ENCODE measurements at places on chromosomes 16 and 17.

DNA sequence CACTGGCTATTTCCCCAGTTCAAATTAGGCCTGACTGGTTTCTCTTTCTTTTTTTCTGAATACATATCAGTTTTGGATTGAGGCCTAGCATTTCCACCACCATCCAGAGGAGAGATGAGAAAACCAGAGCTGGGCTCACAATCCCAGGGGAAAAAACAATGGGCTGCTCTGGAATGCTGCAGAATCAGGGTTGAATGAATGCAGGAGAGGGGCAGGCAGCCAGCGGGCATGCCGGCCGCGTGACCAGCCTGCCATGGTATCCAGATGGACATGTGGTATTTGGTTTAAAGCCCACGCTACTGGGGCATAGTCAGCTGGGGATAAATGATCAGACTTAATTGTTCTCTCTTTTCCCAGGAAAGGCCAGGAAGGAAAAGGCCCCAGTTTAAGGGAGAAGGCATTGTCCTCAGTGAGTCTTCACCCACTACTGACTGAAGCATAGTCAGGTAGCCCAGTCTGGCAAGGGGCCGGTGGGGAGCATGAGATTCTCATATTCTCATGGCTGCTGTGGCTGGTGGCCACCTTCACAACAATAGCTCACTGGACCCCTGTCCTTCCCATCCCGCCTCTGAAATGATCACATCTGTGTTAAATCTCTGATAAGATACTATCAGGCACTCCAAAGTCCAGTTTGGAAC, 38.7 kb upstream of the RHOT1 start:
- no peaks in the 10 kb centered on the region for H3K36me3 ChIP-seq
- DNase-seq: no peak
- no peaks in the 10 kb centered on the region for H3K27me3 ChIP-seq
- H3K4me3 ChIP-seq: no peak overlapping the region
- no peaks in the 10 kb centered on the region for H3K4me1 ChIP-seq

DNA sequence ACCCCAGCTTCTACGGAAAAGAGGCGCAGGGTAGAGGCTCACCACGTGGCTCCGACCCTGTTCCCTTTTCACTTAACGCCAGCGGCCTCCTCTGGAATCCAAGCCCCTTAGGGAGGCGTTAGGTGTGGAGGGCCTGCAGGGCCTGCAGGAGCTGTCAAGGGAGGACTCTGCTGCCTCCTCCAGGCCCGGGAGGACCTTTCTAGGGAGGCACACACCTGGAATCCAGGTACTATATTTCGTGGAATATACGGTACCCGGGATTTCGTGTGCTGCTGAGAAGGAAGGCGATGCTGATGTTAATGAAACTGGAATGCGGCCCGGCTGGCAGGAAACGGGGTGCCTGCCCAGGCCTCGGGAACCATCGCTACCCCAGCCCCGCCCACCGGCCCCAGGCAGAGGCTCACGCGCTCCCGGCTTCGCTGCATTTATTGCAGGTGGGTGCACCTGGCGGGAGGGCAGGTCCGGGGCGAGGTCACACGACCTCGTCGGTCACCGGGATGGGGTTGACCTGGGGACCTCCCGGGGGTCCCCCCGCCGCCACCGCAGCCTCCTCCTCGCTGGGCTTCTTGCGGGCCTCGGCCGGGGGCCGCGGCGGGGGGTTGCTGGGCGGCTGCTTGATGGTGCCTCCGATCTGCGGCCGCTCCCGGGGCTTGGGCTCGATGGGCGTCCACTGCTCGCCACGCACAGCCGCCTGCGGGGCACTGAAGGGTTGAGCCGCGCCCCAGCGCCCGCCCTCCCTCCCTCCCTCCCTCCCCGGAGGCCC, 4.7 kb downstream of the IL17C start:
- H3K27ac ChIP-seq: no peak overlapping the region
- H3K4me3 ChIP-seq: no peak overlapping the region
- no peak for DNase-seq
- no peaks in the 10 kb centered on the region for H3K36me3 ChIP-seq
- peaks cover 18% of the 10 kb centered on the region for H3K4me1 ChIP-seq

DNA sequence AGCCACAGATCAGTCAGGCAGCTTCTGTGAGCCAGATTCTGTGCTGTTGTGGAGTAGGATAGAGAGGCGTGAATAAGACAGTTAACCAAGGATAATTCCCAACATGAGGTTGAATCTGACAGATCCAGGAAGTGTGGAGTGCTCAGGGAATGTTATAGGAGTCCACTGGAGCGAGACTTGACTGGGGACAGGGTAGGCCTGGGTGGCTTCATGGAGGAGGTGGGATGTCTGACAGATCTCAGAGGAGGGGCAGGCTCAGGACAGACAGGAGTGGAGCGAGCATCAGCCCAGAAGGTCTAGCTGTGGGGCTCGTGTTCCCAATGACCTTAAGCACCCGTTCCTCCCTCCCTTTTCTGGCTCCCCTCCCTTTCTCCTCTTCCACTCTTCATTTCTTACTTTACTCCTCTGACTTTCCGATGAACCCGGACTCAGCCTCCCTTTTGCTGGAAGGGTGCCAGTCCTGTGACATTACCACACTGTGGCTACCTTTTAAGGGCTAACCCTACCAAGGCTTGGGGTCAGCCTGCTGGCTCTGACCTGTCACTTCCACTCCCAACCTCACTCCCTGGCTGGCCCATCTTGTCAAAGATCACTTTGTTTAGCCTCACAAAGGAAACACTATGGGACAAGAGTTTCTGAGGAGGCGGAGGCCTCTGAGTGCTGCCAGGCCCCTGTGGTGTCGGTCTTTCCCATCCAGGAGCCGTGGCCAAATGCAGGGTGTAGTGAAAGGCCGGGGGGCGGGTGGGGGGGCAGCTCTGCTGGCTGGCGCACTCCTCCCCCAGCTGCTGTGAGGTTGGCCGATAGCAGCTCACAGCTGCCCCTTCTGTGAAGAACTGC, 28.5 kb upstream of the EFCAB13 start:
- DNase-seq: no peak
- peaks cover 21% of the 10 kb centered on the region for H3K4me1 ChIP-seq
- peaks cover 15% of the 10 kb centered on the region for H3K36me3 ChIP-seq
- no peaks in the 10 kb centered on the region for H3K27me3 ChIP-seq

- H3K4me3 ChIP-seq: no peak overlapping the region
- peaks cover 12% of the 10 kb centered on the region for H3K4me1 ChIP-seq
- H3K36me3 ChIP-seq: no peaks in the 10 kb centered on the region
- H3K27ac ChIP-seq: no peak overlapping the region
- H3K27me3 ChIP-seq: no peaks in the 10 kb centered on the region
Measured at GRCh38 chr16:20971401-20971800, 70.8 kb downstream of the LYRM1 start.

Data from esophagus squamous epithelium (tissue), 5 donors.